ENCODE measurements at places on chromosomes 3 and 15.

GRCh38 chr3:193970773-193971206 is 165.2 kb upstream of the HES1 start:
- DNase-seq = no peak

DNA sequence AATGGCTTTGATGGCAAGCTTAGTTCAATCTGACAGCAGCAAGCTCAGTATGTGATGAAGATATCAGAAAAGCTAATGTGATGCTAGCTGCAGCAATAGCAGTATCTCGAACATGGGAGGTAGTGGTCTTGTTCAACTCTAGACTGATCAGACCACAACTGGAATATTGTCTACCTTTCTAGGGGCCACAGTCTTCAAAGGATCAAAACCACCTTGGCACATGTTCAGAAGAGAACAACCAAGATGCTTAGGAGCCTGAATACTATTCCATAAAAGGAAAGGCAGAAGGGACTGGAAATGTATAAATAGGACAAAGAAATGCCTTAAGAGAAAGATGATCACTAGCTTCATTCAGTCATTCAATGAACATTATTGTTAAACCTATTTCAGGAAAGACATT is 2.3 kb downstream of the C3orf70 start:
- no peak for DNase-seq

DNA sequence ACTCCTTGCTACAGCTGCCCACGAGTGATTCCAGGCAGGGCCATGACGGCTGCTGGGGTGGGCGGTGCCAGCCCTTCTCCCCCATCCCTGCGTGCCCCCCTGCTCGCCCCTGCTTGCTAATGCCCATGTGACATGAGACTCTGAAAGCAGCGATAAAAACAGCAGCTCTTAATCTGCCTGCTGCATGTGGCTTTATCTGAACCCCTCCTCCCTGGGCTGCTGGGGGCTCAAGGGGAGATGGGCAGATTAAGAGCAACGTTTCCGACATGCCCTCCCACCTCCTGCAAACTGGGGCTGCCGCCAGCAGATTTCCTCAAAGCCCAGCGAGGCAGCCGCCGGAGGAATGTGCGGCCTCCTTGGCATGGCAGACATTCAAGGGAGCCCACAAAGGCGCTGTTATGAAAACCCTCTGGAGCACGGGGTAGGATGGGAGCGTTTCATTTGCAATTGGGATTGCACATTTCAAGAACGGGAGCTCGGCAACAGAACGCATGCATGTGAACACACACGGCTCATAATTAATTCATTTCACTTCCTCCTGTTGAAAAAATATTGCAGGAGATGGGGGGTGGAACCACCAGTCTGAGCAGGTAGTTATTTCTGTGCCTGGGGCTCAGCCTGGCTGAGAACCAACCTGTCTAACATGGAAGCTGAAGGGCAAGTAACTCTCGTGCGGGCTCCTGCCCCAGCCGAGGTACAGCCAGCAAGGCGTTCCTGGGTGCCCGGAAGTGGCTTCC is 504.2 kb upstream of the PROK2 start:
- no peak for DNase-seq

- DNase-seq = no peak
These were observed 15.0 kb downstream of the DCBLD2 start for GRCh38 chr3:98886525-98886924.

DNA sequence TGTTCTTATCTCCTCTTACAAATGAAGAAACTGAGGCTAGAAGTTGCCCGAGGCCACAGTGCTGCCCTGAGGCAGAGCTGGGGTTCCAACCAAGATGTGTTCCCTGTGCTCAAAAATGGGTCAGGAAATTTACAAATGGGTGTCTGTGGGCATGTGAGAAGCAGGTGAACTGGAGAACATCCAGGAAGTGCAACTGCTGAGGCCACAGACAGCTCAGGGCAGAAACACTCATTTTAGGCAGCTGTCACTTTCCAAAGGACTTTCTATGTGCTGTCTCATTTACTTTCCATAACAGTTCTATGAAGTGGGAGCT is 47.2 kb upstream of the ATP2B2 start:
- no peak for DNase-seq
